Naive thymus-derived CD4-positive, alpha-beta T cell (primary cell): ENCODE measurements at places on chromosomes 16 and 17. TPM values are rescaled to one million over a fixed set of nuclear protein-coding genes. Genes with fewer than 3 reads are reported as not detected.
A peak's percentile ranks its signal among the peaks of the same experiment; 100 is the strongest.

DNA sequence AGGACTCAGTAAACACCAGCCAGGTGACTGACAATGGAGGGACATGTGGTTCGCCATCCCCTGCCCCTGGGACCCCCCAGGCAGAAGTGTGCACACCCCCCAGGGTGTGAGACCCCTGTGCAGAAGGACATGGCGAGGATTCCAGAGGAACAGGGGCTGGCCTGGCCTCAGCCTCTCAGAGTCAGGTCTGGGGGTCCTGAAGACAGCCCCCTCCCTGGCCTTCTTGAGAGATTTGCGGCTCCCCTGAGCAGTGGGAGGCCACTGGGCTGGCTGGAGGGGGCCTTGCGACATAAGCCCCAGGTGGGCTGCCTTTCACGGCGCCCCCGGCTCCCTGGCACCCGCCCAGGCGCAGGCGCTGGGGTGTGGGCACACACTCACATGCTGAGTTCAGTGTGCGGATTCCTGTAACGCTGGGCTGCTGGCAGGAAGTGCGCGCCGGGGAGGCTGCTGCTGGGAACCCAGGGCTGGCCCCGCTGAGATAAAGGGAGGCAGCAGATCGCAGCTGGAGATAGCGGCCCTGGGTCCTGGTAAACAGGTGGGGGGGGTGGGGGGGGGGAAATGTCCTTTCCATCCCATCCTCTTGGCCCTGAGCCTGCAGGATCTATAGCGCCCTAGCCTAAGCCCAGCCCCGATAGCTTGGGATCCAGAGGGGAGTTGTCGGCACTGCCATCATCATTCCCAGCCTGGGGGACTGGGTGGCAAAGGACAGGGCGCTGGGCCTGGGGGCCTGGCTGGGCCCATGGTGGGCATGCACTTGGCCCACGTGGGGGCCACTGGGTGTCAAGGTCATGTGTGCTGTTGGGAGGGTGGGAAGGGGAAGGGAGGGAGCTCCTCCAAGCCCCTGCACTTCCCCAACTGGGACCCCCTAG lies 27.1 kb downstream of the TMEM235 start:
- H3K36me3 ChIP-seq, result no peaks in the 10 kb centered on the region
- H3K4me1 ChIP-seq, result peaks cover 82% of the 10 kb centered on the region
- H3K27me3 ChIP-seq, result no peaks in the 10 kb centered on the region
- peak; percentile 80 for DNase-seq

DNA sequence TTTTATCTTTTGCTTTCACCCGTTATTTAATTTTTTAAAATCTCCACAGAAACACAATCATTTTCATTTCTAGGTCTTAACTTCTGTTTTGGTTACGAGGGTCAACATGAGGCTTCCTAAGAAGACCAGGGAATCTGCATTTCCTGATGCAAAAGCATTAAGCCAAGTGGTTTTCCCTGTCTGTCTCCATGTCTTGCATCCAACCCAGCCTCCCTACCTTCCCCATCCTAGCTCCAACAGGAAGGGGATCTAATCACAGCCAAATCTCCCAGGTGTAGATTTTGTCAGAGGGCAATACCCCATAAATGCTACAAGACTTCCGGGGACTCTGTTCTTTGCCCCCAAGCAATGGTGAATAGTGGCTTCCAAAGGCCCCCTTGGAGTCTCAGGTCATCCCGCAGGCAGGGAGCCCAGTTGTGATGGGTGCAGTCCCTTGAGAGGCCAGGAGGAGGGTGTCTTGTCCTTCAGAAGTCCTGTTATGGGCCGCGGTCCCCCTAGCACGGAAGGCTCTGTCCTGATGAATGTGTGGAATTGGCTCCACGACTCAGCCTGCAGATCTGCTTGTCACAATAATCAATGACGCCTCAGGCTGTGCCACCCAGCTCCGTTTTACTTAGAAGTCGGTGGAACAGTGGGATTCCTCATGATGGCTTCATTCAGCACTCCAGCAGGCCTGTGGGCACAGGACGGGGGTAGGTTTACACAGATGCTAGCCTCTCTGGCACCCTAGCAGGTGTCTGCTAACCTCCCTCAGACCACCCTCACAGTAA lies 141.1 kb downstream of the RGS9 start:
- no peaks in the 10 kb centered on the region for H3K36me3 ChIP-seq
- H3K4me1 ChIP-seq, result no peaks in the 10 kb centered on the region
- H3K27ac ChIP-seq, result no peak overlapping the region
- H3K27me3 ChIP-seq, result no peaks in the 10 kb centered on the region
- DNase-seq, result peak; percentile 24

TM4SF5 gene
- not detected in 2 replicates for total RNA-seq

ACAP1 gene
- total RNA-seq, result 708 and 712 TPM in 2 replicates

CCDC154 gene
- 1.2 and 3.6 TPM in 2 replicates for total RNA-seq

NUPR1 gene
- 0.11 TPM for total RNA-seq

GRCh38 chr16:17461951-17462729 lies 8.6 kb downstream of the XYLT1 start:
- H3K36me3 ChIP-seq, result no peaks in the 10 kb centered on the region
- no peak for DNase-seq
- H3K4me3 ChIP-seq, result no peak overlapping the region
- peaks cover 7% of the 10 kb centered on the region for H3K4me1 ChIP-seq
- no peaks in the 10 kb centered on the region for H3K27me3 ChIP-seq
- H3K27ac ChIP-seq, result no peak overlapping the region

SOST gene
- not detected for total RNA-seq

TBX6 gene
- total RNA-seq, result 3.3 TPM

DNA sequence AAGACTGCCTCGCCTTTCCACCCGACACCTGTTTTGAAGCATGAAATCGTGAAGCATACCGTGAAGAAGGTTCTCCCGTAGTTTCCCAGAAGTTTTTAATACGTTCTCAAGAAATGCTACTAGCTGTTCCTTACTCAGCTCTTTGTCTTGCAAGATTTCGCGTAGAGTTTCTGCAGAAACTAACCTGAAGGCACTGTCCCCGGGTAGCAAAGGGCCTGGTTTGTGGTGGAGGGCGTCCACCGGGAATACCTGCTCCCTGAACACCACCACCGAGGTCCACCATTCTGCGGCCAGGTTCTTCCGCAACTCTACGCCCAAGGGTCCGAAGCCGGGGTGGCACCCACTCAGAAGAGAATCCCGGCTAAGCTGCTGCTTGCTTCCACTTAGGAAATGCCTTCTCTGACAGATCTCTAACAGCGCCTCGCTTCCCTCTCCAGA lies 487 bp downstream of the POLG2 start:
- peaks cover 23% of the 10 kb centered on the region for H3K4me1 ChIP-seq
- H3K27ac ChIP-seq, result peak overlapping the region; percentile 83
- DNase-seq, result no peak

TOM1L1 gene
- not detected for total RNA-seq

- peaks cover 2% of the 10 kb centered on the region for H3K4me1 ChIP-seq
- DNase-seq, result no peak
- no peaks in the 10 kb centered on the region for H3K36me3 ChIP-seq
- no peak overlapping the region for H3K4me3 ChIP-seq
Observed at GRCh38 chr16:81437865-81438264, 6.7 kb upstream of the CMIP start.

GRCh38 chr16:3830625-3831254 lies 49.8 kb downstream of the CREBBP start:
- no peaks in the 10 kb centered on the region for H3K27me3 ChIP-seq
- H3K27ac ChIP-seq, result no peak overlapping the region
- DNase-seq, result no peak
- H3K4me3 ChIP-seq, result no peak overlapping the region
- H3K4me1 ChIP-seq, result peaks cover 5% of the 10 kb centered on the region

- no peak for DNase-seq
- no peaks in the 10 kb centered on the region for H3K36me3 ChIP-seq
- H3K27ac ChIP-seq, result no peak overlapping the region
- H3K4me1 ChIP-seq, result no peaks in the 10 kb centered on the region
- no peak overlapping the region for H3K4me3 ChIP-seq
Observed at GRCh38 chr16:19375561-19376158, 42.0 kb upstream of the TMC5 start.

PPY gene
- total RNA-seq, result not detected

PIGW gene
- 5.4 TPM for total RNA-seq
